ENCODE measurements at places on chromosomes 2 and 18.
A peak's percentile ranks its signal among the peaks of the same experiment; 100 is the strongest.

GRCh38 chr2:15937882-15938802 is 2.2 kb upstream of the MYCN start:
- no peak for DNase-seq

DNA sequence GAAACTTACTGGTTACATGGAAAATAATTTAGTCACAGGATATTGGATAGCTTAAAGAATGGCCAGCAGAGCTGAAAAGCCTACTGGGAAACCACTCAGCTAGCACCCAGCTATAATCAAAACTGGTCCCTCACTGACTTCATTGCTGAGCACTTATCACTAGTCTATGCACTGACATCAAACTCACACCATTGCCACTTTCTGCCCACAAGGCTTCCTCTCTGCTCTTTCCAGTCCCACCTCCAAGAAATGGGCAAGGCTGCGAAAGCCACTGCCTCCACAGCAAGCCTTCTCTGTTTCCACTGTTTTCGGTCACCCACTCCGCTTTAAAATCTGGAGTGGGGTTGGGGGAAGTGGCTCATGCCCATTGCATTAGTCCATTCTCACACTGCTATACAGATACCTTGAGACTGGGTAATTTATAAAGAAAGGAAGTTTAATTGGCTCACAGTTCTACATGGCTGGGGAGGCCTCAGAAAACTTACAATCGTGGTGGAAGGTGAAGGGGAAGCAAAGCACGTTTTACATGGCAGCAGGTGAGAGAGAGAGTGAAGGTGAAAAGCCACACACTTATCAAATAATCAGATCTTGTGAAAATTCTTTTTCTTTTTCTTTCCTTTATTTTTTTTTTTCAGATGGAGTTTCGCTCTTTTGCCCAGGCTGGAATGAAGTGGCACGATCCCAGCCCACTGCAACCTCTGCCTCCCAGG is 77.0 kb upstream of the CERS6 start:
- no peak for DNase-seq

GRCh38 chr2:66283787-66284186 is 151.1 kb upstream of the MEIS1 start:
- DNase-seq, result no peak

GRCh38 chr2:118643294-118643693 is 204.2 kb downstream of the EN1 start:
- DNase-seq, result no peak

DNA sequence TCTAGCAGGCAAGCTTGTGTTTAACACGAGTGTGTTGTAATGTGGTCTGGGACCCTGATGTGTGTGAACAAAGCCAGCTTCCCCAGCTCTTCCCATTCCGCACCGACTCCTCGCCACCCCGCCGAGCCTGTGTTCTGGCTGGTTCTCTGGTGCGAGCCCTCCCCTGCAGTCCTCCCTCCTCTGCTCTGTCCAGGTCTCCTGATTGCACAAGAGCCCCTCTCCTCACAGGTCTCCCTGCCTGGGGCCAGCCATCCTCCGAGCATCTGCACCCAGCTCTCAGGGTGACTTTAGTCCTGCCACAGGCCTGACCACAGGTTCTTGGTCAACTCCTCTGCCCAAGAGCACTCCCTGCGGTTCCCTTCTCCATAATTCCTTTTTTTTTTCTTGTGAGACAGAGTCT is 13.2 kb downstream of the SLC66A3 start:
- no peak for DNase-seq

GRCh38 chr18:69380324-69380723 is 20.4 kb upstream of the DOK6 start:
- no peak for DNase-seq

DNA sequence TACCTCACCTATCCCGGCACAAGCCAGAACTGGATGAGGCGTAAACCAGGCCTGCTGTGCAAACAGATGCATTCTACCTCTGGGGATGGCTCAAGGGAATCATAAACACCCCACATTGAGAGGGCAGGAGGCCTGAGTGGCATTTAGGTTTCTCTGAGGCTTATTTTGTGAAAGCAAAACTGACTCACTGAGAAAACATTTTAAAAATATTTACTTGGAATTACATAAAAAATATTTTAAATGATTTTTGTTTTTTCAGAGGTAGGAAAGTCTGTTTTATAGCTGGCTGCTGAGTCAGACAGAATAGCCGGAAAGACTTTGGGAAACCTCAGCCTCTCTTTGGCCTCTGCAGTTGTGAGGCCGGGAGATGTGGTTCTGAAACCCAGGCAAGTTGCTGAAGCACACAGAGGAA is 244.1 kb downstream of the NCKAP5 start:
- DNase-seq, result peak; percentile 96

- DNase-seq, result no peak
These were observed 1064.4 kb upstream of the ZEB2 start for GRCh38 chr2:145584353-145584752.

DNA sequence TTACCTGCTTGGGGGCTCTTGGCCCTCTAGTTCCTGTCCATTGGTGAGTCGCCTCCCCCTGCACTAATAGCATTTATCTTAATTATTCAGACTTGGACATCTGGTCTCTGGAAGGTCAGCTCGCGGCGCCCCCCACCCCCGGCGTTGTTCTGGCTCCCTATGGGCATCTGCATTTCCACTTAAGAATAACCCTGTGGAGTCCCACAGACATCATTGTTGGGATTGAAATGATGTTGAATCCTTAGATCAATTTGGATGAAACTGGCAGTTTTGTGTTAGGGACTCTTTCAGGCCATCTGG is 313.8 kb upstream of the HS6ST1 start:
- no peak for DNase-seq

- DNase-seq, result no peak
These were observed 28.4 kb downstream of the SCYGR8 start for GRCh38 chr2:227774011-227774624.

DNA sequence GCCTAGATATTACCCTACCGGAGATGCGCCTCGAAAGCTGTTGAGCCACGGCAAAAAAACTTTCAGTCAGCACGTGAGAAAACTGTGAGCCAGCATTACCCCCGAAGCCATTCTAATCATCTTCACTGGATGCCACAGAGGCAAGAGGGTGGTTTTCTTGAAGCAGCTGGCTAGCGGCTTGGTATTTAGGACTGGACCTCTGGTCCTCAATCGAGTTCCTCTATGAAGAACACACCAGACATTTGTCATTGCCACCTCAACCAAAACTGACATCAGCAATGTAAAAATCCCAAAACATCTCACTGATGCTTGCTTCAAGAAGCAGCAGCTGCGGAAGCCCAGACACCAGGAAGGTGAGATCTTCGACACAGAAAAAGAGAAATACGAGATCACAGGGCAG is 52.8 kb upstream of the SLC66A3 start:
- no peak for DNase-seq

Measured in fibroblast of skin of back (primary cell).